GM23248 (cell line): ENCODE measurements at places on chromosomes 4 and X. TPM values are rescaled to one million over a fixed set of nuclear protein-coding genes. Genes with fewer than 3 reads are reported as not detected.

DNA sequence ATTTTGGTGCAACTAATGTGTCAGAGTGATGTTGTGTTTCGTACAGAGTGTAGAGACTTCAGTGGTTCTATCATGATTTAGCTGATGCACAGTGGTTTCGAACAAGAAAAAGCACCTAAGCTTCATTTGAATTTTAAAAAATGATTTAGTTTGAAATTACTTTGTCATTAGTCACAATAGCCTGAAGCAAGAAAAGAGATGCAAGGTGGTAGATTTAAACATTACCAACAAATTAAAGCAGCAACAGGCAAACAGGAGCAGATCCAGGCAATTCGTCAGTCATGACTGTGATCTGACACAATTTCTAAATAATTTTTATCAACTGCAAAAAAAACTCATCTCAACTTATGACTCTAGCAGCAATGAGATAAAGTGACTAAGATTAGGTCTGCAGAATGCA is 24.6 kb upstream of the COX7B2 start:
- no peaks in the 10 kb centered on the region for H3K36me3 ChIP-seq
- H3K27ac ChIP-seq = no peak overlapping the region
- no peaks in the 10 kb centered on the region for H3K27me3 ChIP-seq
- DNase-seq = no peak

GRCh38 chr4:153645183-153645582 is 38.9 kb upstream of the TLR2 start:
- no peaks in the 10 kb centered on the region for H3K36me3 ChIP-seq
- H3K27me3 ChIP-seq = no peaks in the 10 kb centered on the region
- DNase-seq = no peak
- no peak overlapping the region for H3K4me3 ChIP-seq

DNA sequence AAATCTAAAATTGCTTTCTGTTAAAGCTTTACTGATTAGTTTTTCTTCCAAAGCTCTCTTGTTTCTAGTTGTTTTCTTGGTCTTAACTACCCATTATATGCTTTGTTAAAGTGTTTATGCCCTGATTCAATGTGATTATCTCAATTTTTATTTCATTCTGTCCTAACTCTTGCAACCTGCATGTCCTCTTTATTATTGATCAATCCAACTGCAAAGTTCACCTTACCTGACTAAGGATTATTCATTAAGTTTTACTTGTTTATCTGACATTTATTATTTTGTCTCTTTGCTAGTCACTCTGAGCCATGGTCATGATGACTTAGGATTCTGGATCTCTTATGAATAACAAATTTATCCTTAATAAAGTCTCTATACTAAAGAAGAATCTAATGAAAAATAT is 15.8 kb downstream of the UGT2B10 start:
- H3K27ac ChIP-seq = no peak overlapping the region
- H3K27me3 ChIP-seq = no peaks in the 10 kb centered on the region
- DNase-seq = no peak

DNA sequence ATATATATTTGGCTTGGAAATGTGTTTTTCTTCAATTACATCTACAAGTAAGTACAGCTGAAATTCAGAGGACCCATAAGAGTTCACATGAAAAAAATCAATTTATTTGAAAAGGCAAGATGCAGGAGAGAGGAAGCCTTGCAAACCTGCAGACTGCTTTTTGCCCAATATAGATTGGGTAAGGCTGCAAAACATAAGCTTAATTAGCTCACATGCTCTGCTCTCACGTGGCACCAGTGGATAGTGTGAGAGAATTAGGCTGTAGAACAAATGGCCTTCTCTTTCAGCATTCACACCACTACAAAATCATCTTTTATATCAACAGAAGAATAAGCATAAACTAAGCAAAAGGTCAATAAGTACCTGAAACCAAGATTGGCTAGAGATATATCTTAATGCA is 26.1 kb downstream of the NUDT6 start:
- no peak for DNase-seq
- H3K27me3 ChIP-seq = no peaks in the 10 kb centered on the region
- peak overlapping the region; percentile 43 for H3K27ac ChIP-seq
- peaks cover 84% of the 10 kb centered on the region for H3K4me1 ChIP-seq
- H3K36me3 ChIP-seq = peaks cover 55% of the 10 kb centered on the region

DNA sequence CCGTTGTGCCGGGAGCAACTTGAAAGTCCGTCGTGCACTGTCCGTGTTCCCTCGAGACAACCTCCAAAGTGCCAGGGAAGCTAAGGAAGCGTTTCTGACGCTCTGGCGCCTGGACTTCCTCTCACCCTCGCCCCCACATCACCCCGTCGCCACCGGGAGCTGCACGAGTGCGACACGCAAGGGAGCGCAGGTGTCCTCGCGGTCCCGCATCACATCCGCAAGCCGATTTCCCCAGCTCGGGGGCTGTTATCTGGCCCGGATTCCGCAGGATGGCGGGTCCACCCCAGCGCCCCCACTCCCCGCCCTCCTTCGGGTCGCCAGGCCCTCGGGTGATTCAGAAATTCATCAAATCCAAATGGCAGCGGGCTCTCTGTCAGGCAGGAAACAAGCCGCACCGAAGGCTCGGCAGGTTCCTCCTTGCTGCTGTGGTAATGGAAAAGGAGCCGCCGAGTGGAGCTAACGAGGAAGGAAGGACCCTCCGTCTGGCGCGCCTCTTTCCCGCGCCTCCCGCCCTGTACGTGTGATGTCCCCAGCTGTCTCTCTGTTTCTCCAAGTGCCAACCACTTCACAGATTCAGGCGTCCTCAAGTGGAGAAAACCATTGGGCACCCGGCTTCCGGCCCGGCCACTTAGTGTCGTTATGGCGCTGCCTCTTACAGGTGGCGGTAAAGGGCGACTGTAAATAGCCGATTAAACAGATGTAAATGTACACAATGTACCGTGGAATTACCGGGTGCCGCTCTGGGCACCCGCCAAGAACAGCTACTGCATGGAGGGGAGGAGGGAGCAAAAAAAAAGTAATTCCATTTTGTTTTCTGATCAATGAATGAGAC is 921 bp upstream of the SETD7 start:
- H3K36me3 ChIP-seq = no peaks in the 10 kb centered on the region
- peak overlapping the region; percentile 85 for H3K27ac ChIP-seq
- DNase-seq = peak; percentile 63
- peaks cover 23% of the 10 kb centered on the region for H3K27me3 ChIP-seq
- H3K4me1 ChIP-seq = peaks cover 26% of the 10 kb centered on the region

DNA sequence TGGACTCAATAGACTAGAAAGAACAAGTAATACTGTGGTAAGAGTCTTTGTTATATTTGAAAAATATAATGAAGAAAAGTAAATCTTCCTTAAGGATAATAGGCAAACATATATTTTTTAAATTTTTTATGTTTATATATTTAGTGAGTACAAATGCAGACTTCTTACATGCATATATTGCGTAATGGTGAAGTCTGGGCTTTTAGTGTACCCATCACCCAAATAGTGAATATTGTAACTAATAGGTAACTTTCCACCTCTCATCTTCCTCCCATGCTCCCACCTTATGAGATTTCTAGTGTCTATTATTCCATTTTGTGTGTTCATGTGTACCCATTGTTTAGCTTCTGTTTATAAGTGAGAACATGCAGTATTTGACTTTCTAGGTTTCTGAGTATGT is 711.2 kb upstream of the NDST4 start:
- H3K27me3 ChIP-seq = no peaks in the 10 kb centered on the region
- no peak overlapping the region for H3K4me3 ChIP-seq
- H3K27ac ChIP-seq = no peak overlapping the region
- DNase-seq = no peak
- H3K4me1 ChIP-seq = no peaks in the 10 kb centered on the region
- H3K36me3 ChIP-seq = no peaks in the 10 kb centered on the region

Gene CA5B
- 7.8 and 8.2 TPM in 2 replicates for total RNA-seq

Gene PAK3
- not detected in 2 replicates for total RNA-seq

Gene PNMA6A
- total RNA-seq = 0.22 and 1.1 TPM in 2 replicates

Gene PTTG2
- total RNA-seq = not detected in 2 replicates

Gene BCOR
- total RNA-seq = 17.6 and 19.7 TPM in 2 replicates

Gene GLRB
- 11.3 and 12.3 TPM in 2 replicates for total RNA-seq

GRCh38 chrX:49995107-49995731 is 72.8 kb downstream of the CLCN5 start:
- no peaks in the 10 kb centered on the region for H3K36me3 ChIP-seq
- H3K27me3 ChIP-seq = no peaks in the 10 kb centered on the region
- peak; percentile 65 for DNase-seq
- no peak overlapping the region for H3K4me3 ChIP-seq
- H3K4me1 ChIP-seq = peaks cover 11% of the 10 kb centered on the region; the same call in 1 of the 2 replicates
- H3K27ac ChIP-seq = 0 out of 2 replicates have a peak overlapping the region, but pooled peaks have one; percentile 3

- no peak overlapping the region for H3K27ac ChIP-seq
- no peak overlapping the region for H3K4me3 ChIP-seq
- H3K4me1 ChIP-seq = no peaks in the 10 kb centered on the region
- no peaks in the 10 kb centered on the region for H3K27me3 ChIP-seq
- H3K36me3 ChIP-seq = no peaks in the 10 kb centered on the region
Observed at GRCh38 chrX:130937101-130937500, 34.1 kb upstream of the ENOX2 start.

GRCh38 chr4:159937595-159937994 is 834.7 kb downstream of the RAPGEF2 start:
- no peaks in the 10 kb centered on the region for H3K4me1 ChIP-seq
- H3K4me3 ChIP-seq = no peak overlapping the region
- H3K27me3 ChIP-seq = no peaks in the 10 kb centered on the region
- no peaks in the 10 kb centered on the region for H3K36me3 ChIP-seq
- H3K27ac ChIP-seq = no peak overlapping the region

- no peaks in the 10 kb centered on the region for H3K36me3 ChIP-seq
- H3K4me1 ChIP-seq = peaks cover 4% of the 10 kb centered on the region
- no peaks in the 10 kb centered on the region for H3K27me3 ChIP-seq
- no peak for DNase-seq
- H3K4me3 ChIP-seq = no peak overlapping the region
Observed at GRCh38 chr4:74431113-74431826, 13.7 kb upstream of the AREG start.

- H3K4me3 ChIP-seq = no peak overlapping the region
- H3K27me3 ChIP-seq = no peaks in the 10 kb centered on the region
- H3K36me3 ChIP-seq = no peaks in the 10 kb centered on the region
- no peak for DNase-seq
- H3K4me1 ChIP-seq = no peaks in the 10 kb centered on the region
- H3K27ac ChIP-seq = no peak overlapping the region
Observed at GRCh38 chr4:836750-837301, 10.9 kb upstream of the CPLX1 start.

DNA sequence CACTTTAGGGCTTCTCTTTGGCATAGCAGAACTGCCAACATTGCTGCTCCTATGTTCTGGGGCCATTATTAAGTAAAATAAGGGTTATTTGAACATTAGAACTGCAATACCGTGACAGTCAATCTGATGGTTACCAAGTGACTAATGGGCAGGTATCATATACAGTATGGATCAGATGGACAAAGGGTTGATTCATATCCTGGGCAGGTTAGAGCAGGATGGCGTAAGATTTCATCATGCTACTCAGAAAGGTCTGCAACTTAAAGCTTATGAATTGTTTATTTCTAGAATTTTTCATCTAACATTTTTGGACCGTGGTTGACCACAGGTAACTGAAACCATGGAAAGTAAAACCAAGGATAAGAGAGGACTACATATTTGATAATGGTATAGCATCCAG is 40.9 kb downstream of the BRCC3 start:
- no peaks in the 10 kb centered on the region for H3K27me3 ChIP-seq
- H3K4me1 ChIP-seq = no peaks in the 10 kb centered on the region
- H3K27ac ChIP-seq = no peak overlapping the region
- H3K4me3 ChIP-seq = no peak overlapping the region
- DNase-seq = no peak

DNA sequence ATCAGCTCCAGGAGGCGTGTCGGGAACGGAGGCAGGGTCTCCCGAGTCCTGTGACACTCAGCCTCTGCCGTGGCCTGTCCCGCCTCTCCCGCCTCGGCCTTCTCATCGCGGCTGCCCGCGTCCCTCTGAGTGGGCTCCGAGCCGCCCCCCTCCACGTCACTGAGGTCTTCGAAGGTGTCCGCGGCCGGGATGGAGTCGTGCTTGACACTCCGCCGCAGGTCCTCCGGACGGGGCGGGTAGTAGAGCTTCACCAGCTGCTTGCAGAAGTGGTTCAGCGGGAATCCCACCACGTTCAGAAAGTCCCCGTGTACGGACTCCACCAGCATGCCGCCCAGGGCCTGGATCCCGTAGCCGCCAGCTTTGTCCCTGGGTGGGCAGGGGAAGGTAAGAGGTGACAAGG is 25.0 kb downstream of the ASMTL start:
- H3K27ac ChIP-seq = no peak overlapping the region
- no peak for DNase-seq
- H3K27me3 ChIP-seq = no peaks in the 10 kb centered on the region

DNA sequence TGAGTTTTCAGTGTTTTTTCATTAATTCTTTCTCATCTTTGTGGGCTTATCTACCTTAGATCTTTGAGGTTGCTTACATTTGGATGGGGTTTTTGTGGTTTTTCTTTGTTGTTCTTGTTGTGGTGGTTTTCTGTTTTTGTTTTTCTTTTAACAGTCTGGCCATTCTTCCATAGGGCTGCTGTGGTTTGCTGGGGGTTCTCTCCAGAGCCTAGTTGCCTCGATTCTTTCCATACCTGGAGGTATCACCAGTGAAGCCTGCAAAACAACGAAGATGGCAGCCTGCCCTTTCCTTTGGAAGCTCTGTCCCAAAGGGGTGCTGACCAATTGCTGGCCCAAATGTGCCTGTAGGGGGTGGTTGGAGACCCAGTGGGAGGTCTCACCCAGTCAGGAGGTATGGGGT is 168.6 kb upstream of the CLNK start:
- H3K27ac ChIP-seq = no peak overlapping the region
- no peak overlapping the region for H3K4me3 ChIP-seq
- no peaks in the 10 kb centered on the region for H3K36me3 ChIP-seq
- no peaks in the 10 kb centered on the region for H3K27me3 ChIP-seq
- no peaks in the 10 kb centered on the region for H3K4me1 ChIP-seq

GRCh38 chr4:18319431-18319830 is 297.9 kb upstream of the LCORL start:
- no peaks in the 10 kb centered on the region for H3K4me1 ChIP-seq
- DNase-seq = no peak
- H3K27ac ChIP-seq = no peak overlapping the region
- no peaks in the 10 kb centered on the region for H3K36me3 ChIP-seq
- H3K4me3 ChIP-seq = no peak overlapping the region

Gene MSX1
- total RNA-seq = 26.1 and 32.1 TPM in 2 replicates

DNA sequence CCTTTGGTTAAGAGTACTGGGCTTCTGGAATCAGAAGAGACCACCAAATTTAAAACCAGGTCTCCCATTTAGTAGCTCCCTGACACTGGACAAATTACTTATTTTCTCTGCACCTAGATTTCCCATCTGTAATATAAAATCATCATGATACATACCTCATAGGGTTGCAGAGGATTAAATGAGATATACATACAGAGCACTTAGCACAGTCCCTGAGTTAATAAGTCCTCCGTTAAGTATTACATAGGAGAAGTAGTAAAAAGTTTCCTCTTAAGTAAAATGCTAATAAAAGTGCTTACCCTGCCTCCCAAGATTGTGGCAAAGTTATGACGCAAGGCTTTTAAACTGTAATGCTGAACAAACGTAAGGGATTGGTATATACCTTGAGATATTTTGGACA is 539 bp upstream of the CHIC1 start:
- no peak for DNase-seq
- H3K4me1 ChIP-seq = no peaks in the 10 kb centered on the region; the same call in 1 of the 2 replicates
- peak overlapping the region; percentile 77 for H3K27ac ChIP-seq
- H3K36me3 ChIP-seq = no peaks in the 10 kb centered on the region
